HCEC 1CT (cell line): ENCODE measurements at places on chromosomes 11 and 22.
A peak's percentile ranks its signal among the peaks of the same experiment; 100 is the strongest.

- DNase-seq, result no peak
These were observed 10.7 kb upstream of the PLEKHA7 start for GRCh38 chr11:17024924-17025323.

- DNase-seq, result no peak
These were observed 189.0 kb downstream of the DDX10 start for GRCh38 chr11:108853864-108854263.

GRCh38 chr22:43520632-43521039 is 108.8 kb downstream of the MPPED1 start:
- DNase-seq, result no peak

DNA sequence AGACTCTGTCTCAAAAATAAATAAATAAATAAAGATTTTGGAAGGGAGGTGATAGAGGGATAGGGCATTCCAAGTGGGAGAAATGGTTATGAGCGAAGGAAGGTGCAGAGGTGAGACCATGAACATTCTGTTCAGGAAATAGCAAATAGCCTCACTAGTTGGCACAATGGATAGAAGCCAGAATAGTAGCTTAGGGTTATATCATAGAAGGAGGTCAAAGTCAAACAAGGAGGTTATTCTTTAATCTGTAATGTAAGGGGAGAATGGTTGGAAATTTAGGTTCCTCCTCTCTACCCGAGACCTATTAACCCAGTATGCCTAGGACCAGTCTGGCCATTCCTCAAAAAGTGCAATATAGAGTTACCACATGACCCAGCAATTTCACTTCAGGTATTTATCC is 275.8 kb downstream of the MN1 start:
- no peak for DNase-seq

DNA sequence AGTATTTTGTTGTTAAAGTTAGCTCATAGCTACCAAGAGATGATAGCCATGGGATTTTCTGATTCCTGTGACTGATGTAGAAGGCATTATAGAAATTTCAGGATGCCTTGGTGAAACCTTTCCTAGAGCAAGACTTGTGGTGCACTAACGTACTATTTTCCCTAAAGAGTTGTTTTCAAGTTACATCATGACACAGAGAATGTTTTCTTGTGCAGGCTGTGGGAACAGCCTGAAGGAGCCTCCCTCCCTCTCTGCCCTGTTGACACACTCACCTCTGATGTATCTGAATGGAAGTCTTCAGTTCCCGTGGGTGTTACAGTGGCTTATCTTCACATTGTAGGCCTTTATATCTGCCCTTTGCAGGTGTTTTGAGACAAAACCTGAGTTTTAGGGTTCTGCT is 121.6 kb downstream of the LDLRAD3 start:
- DNase-seq, result no peak

- no peak for DNase-seq
These were observed 7.4 kb downstream of the SMPD1 start for GRCh38 chr11:6397636-6398035.

DNA sequence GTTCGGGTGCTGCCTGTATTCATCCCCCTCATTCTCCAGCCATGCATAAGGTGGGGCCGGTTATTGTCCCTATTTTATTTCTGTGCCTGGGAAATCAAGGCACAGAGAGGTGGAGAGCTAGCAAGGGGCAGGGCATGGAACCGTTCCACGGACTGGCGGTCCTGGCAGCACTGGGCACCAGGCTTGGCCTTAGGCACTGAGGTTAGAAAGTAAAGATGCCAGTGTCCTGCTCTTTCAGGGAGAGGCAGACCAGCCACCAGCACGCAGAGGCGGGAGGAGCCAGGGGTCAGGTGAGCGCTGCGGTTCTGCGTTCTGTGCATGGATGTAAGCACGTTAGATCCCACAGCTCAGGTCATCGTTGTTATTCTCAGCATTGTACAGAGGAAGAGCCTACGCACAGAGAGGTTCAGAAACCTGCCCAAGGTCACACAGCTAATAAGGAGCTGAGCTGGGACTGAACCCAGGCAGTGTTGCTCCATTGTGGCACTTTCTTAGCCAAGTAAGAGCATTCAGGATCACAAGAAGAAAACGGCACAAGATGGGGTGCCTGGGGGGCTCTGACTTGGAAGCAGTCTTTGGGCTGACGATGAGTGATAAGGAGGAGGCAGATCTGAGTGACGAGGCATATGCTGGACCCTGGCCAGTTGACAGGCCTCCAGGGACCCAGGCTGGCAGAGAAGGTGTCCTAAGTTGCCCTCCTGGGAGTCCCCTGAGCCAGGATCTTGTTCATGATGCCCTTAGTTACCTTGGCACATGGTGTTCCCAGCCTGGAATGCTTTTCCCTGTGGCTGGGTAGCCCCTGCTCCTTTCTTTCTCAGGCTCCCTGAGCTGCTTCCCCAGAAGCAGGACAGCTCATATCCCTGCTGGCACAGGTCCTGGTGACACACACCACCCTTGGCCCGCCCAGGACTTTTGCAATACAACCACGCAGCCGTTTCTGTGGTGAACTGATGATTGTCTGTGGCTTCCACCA is 41.1 kb downstream of the OSBPL5 start:
- peak; percentile 95 for DNase-seq

GRCh38 chr22:40862537-40862936 is 624 bp upstream of the DNAJB7 start:
- DNase-seq, result no peak

DNA sequence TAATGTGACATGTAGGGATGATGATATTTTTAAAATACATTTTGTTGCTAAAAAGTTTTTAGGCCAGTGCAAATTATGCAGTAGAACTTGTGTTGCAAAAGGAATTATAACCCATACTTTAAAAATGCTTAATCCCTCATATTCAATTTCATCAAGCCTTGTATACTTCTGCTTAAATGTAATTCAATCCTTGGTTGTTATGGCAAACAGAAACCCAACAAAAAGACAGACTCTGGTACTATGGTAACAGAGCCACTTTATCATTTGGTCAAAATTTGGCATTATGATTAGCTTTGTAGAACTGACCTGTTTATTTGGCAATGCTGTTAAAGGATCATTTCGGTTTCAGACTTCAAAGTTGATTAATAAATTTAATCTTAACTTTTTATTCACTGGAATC is 284.8 kb downstream of the TMEM135 start:
- no peak for DNase-seq

GRCh38 chr11:44071157-44071556 is 5.1 kb downstream of the ACCS start:
- no peak for DNase-seq

DNA sequence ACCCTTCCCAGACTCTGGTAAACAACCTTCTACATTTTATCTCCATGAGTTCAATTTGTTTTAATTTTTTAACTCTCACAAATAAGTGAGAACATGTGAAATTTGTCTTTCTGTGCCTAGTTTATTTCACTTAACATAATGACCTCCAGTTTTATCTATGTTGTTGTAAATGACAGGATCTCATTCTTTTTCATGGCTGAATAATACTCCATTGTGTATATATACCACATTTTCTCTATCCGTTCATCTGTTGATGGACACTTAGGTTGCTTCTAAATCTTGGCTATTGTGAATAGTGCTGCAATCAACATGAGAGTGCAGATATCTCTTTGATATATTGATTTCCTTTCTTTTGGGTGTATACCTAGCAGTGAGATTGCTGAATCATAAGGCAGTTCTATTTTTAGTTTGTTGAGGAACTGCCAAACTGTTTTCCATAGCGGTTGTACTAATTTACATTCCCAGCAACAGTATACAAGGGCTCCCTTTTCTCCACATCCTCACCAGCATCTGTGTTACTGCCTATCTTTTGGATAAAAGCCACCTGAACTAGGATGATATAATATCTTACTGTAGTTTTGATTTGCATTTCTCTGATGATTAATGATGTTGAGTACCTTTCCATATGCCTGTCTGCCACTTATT is 93.9 kb downstream of the ATG16L2 start:
- no peak for DNase-seq

DNA sequence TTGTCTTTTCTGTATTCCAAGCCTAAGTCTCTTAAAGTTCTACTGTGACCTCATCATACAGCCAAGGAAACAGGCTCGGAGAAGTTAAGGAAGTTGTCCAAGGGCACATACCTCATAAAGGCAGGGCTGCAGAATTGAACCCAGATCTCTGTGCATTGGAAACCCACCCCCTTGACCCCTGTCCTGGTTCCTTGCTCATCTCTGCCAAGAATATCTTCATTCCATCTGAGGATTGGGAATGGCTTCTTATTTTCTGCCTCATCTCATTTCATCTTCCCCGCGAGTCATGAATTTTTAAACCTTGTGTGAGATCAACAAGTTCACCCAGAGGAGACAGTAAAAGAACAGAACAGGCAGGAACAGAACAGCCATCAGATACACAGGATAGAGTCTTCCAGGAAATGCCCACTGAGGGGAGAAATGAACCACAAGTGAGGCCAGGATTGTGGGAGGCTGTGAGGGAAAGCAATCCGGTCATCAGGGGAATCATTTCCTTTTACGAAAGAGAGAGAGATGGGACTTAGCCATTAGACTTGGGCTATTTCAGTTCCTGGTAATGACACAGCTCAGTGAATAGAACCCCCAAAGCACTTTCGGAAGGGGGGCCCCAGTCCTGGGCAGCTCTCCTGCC is 34.4 kb upstream of the LRRC10B start:
- DNase-seq, result no peak

- no peak for DNase-seq
These were observed 169.3 kb upstream of the E2F8 start for GRCh38 chr11:19410032-19410431.

GRCh38 chr11:102577723-102578122 is 47.2 kb upstream of the MMP7 start:
- DNase-seq, result no peak

DNA sequence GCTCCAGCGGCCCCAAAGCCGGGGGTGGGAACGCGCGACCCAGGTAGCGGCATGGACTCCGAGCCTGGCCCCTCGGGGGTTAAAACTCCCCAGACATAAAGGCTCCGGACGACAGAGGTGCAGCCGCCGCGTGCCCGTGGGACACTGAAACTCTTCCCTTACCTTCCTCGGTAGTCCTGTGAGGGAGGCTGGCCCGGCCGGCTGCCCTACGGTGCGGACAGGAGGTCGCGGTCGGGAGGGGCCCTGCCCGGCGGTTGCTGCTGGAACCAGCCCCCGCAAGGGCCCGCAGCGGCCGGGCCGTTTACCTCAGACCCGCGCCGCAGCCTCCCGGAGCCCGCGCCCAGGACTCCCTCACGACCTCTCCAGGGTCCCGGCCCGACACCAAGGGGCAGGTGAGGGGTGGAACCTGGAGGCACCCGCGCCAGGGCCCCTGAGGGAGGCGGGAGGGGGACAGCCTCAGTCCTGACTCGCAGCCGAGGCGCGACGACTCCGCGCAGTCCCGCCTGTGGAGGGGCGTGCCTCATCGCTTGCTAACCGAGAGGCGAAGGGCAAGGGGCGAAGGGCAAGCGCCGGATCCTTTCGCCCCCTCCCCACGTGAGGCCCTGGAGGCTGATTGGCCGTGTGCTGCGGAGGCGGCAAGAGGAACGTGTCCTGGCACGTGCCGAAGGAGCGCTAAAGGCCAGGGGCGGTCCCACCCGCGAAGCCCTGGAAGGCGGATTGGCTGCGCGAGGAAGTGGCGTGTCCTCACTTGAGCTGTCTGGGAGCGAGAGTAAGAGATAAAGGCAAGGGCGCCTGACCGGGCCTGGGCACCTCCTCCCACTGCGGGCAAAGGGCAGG is at the start of gene UPB1:
UPB1 (plus strand) TSS at position 805 of the 837 bp plus-strand sequence. CDS start 72 bp downstream, outside the sequence.
- no peak for DNase-seq

GRCh38 chr11:118596224-118597146 is 10.9 kb upstream of the PHLDB1 start:
- no peak for DNase-seq
